Activated naive CD8-positive, alpha-beta T cell treated with anti-CD3 and anti-CD28 coated beads, Interleukin-2, amount 50 U/mL, for 16 hours (primary cell): ENCODE measurements at places on chromosomes 2 and 18.

- DNase-seq: no peak
Observed at GRCh38 chr2:3470166-3470651, 49.1 kb downstream of the ADI1 start.

- no peak for DNase-seq
Observed at GRCh38 chr2:25358249-25358815, 16.6 kb upstream of the DNMT3A start.

DNA sequence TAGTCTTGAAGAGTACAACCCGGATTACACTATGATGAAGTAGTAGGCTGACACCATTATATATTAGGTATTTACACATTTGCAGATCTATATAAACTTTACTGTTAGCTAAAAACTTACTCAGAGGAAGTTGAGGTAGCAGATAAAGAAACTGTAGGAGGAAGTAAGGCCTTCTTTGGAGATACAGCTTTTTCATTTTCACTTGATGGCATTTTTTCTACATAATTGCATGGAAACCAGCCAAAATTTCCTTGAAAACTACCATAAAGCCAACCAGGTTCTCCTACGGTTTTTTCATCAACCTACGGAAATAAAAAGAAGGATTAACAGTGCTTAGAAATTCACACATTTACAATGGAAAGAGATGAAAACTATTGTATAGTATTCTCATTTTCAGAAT, 86.6 kb downstream of the FAM228A start:
- no peak for DNase-seq

- DNase-seq: no peak
Observed at GRCh38 chr2:194004590-194005206, 1652.3 kb upstream of the SLC39A10 start.

GRCh38 chr2:56170504-56170903, 13.3 kb upstream of the CCDC85A start:
- no peak for DNase-seq
